Skeletal muscle cell (primary cell): ENCODE measurements at places on chromosomes 3 and 15.

DNA sequence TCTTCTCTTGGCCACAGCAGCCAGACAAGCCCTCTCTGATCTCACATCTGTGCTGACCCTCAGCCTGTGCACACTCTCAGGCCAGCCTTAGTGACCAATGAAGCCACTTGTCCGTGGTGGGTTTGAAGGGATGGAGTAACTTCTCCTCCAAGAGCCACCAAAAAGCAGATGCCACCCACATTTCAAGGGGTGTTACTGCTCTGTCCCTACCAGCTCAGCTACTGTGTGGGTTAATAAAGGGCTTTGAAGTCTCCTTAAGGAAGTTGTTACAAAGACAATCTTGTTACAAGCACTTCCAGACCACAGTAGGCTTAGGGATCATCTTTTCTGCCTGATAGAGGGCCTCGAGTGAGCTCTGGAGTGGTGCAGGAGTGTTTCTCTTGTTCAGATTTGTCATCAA lies 3.3 kb upstream of the CA12 start:
- no peak for DNase-seq

DNA sequence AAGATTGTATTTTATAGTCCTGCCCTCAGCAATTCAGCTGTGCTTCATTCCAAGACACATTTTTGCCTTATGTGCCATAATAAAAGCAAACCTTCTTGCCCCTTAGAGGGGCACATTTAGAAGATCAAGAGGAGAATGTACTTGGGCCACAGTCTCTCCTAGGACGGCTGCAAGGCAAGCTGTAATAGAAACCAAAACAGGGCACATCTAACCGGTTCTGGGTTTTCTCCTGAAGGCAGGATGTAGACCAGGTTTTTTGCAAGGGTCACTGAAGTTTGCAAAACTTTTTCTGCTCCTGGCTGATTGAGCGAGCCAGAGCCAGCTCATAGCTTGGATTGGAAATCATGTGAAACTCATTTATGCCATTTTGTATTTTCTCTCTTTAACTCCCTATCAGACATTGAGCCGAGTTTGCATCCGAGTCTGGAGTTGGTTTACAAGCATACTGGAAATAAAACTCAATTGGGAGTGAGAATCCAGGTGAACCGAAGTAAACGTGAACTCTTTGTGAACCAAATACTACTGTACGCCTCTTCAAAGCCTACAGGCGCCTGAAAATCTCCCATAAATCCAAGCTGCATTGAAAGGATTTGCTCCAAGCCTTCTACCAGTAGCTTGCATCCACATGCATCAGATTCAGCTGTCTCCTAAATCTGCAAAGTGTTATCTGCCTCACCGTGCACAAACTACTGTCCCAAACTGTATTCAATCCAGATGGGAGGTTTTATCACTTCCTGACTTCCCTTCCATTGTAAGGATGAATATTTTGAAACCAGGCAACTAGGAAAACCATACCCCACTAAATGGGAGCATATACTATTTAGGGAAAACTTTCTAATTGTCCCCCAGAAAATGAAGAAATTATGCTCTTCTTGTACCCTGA lies 60.9 kb upstream of the TSC22D2 start:
- no peak for DNase-seq

GRCh38 chr3:11136830-11137626 lies 17.3 kb upstream of the HRH1 start:
- peak; percentile 100 for DNase-seq

DNA sequence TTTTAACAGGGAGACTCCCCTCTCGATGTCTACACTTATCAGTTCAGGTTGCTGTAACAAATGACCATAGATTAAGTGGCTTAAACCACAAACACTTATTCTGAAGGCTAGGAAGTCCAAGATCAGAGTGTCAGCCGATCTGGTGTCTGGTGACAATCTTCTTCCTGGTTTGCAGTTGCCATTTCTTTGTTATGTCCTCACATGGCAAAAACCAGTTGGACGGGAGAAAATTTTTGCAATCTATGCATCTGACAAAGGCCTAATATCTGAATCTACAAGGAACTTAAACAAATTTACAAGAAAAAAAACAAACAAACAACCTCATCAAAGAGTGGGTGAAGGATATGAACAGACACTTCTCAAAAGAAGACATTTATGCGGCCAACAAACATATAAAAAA lies 116.9 kb upstream of the FOXB1 start:
- no peak for DNase-seq

- DNase-seq = no peak
Observed at GRCh38 chr15:68537097-68537496, 41.7 kb upstream of the CORO2B start.

DNA sequence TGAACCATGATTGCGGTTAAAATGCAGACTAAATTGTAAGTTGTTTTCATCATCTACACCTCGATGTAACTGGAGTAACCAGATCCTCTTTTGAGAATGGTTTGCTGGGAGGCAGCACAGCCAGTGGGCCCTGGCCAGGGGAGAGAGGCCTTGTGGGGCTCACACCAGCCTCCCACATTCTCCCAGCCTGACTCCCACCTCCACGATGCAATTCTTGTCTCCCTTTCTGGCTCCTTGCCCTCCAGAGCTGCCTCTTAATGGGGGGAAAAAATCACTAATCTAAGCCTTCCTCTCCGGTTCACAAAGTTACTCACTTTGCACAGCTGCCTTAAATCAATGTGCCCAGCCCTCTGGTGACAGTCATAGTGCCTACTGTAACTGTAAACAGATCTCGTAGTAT lies 17.9 kb upstream of the PAQR5 start:
- DNase-seq = no peak

- peak; percentile 70 for DNase-seq
Observed at GRCh38 chr3:186281176-186281575, 80.9 kb downstream of the DGKG start.

- no peak for DNase-seq
Observed at GRCh38 chr3:175007306-175007705, 148.2 kb downstream of the NAALADL2 start.

GRCh38 chr3:121698476-121698875 lies 37.8 kb upstream of the HCLS1 start:
- DNase-seq = no peak

GRCh38 chr3:64600246-64600950 lies 87.4 kb downstream of the ADAMTS9 start:
- no peak for DNase-seq

DNA sequence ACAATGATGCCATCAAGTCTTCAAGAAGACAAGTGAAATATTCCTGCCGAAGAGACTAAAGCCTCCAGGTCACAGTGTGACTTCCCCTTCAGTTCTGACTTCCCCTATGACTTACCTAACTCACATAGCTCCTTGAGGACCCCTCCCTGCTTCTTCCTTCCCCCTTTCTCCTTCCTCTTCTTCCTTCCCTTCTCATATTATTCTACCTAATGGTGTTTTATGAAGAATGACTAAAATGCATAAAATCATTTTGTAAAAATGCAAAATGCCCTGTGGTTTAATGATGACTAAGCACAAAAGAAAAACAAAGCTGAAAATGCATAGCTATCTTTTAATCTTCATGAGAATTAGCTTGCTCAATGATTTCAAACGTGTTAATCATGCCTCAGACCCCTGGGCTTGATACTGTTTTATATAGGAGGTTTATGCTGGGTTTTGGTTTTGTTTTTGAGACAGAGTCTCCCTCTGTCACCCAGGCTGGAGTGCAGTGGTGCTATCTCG lies 26.1 kb upstream of the TM4SF4 start:
- peak; percentile 18 for DNase-seq

- no peak for DNase-seq
Observed at GRCh38 chr3:374459-374858, 177.9 kb downstream of the CHL1 start.

- DNase-seq = no peak
Observed at GRCh38 chr3:119301662-119302061, 7.5 kb downstream of the ARHGAP31 start.

GRCh38 chr3:8891303-8891702 lies 72.0 kb downstream of the RAD18 start:
- DNase-seq = no peak

- no peak for DNase-seq
Observed at GRCh38 chr3:55859305-55859704, 372.2 kb upstream of the WNT5A start.

DNA sequence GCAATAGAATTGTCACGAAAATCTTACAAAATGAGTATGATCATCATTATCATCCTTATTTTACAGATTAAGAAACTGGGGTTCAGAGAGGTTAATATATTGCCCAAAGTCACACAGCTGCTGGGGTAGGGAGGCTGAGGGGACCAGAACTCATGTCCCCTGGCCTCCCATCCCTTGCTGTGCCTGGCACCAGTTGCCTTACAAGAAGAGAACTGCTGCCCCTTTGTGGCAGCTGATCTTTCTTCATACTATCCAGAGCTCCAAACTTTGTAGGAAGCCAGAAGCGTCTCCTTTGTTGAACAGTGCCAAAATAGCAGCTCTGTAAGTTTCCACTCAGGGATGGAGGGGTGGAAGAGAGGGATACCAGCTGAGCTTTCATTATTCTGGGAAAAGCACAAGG lies 236.8 kb upstream of the TBC1D5 start:
- DNase-seq = no peak

GRCh38 chr3:175326041-175326440 lies 466.9 kb downstream of the NAALADL2 start:
- DNase-seq = no peak

GRCh38 chr15:99502182-99502581 lies 63.6 kb upstream of the MEF2A start:
- no peak for DNase-seq

GRCh38 chr3:132880986-132881385 lies 157.2 kb upstream of the TMEM108 start:
- no peak for DNase-seq

GRCh38 chr15:70806992-70807712 lies 43.8 kb upstream of the UACA start:
- no peak for DNase-seq

DNA sequence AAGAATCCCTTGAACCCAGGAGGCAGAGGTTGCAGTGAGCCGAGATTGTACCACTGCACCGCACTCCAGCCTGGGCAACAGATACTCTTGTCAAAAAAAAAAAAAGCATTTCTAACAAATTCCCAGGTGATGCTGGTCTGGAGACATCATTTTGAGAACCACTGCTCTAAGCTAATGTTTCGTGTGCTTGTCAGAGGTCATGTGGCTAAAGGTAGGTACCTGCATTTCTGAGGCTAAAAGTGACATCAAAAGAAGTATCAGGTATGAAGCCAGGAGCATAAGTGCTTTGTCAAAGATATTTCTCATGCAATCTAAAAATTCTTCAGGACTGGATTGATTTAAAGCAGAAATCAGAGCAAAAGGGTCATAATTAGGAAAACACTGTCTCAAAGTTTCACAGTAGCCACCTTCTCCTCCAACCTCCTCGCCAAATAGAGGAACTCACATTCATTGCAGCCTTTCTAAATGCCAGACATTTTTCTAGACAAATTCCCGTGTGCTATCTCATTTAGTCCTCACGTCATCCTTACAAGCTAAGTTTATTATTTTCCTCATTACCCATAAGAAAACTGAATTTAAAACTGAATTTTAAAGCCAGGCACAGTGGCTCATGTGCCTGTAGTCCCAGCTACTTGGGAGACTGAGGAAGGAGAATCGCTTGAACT lies 25.7 kb upstream of the GSK3B start:
- no peak for DNase-seq

DNA sequence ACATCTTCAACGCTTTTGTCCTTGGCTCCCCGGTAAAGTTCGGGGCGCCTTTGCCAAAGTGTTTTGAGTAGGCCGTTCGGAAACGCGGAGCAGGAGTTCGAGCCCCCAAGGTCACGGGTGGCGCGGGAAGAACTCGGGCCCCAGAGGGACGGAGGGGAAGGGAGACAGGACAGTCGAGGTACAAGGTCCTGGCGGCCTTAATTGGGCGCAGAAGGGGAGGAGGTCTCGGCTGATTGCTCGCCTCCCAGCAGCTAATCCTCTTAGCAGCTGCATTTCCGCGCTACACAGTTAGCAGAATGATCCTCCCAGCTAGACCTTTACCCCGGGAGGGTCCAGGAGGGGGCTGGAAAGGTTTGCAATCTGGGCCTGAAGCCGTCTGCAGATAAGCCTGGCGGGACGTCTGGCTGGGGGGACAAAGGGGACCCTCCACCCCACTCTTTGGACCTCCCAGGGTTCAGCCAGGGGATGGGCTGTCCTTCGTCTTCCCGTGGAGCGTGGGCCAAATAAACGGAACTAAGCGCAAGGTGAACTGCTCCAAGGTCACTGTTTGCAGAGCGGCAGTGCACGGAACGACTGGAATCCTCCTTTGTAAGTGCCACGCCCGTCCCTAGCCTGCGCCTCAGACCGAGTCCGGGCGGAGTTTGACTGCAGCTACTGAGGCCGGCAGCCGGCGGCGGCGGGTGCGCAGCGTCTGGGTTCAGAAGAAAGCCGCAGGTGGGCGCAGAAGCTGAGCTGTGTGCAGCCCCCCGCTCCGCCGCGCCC lies 7.2 kb downstream of the EOMES start:
- DNase-seq = no peak

DNA sequence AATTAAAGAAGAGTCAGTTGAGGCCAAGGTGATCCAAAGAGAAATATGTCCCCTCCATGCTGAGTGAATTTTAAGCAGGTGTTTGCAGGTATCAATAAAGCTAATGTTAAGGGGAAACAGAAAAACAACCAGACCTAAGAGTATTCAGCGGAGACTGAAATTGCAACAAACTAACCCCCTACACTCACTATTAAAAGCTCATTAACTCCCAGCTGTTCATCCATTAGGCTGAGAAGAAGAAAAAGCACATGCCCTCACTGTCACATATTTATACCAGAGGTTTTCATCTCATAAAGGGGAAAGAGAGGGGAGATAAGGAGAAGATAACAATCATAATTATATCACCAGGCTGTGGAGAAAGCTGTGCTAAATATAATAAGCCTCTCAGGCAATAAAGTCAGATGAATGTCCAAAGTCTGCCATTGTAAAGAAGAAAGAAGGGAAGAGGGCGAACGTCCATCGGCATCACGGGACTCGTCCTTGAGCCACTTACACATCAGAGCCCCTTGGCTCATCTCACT lies 145.2 kb downstream of the TAFA4 start:
- no peak for DNase-seq

DNA sequence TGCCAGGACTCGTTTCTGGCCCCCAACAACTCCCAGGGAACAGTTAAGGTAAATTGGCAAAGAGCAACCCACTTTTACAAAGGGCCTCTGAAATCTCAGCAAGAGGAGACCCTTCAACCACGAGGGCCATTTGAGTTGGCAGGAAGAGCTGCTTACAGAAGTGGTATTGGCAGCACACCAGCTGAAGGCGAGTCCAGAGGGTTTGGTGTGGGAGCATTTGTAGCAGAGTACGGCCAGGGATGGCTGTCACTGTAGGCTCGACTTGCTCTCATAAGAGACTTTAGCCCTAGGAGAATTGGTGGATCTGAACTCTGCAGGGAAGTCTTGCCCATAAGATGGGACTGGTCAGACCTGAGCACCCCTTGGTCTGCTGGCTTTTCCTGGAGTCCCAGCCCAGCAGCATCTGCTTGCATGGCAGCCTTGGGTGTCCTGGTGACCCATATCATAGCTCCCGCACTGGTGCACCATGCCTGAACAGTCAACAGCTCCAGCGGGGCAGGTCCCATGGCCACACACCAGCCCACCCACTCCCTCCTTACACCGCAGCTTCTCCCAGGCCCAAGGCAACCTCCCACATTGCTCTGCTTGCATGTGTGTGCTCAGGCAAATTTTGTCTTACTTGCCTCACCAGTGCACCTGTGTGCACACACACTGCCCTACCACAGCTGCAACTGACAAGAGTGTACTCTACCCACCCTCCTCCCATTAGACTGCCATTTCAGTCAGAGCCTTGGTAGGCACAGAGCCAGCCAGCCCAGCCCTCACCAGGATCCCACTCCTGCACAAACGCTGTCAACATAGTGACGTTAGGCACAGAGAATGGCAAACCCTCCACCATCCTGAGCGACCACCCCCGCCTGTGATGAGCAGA lies 861.6 kb upstream of the DPPA4 start:
- no peak for DNase-seq

GRCh38 chr15:26294059-26294689 lies 431.0 kb upstream of the ATP10A start:
- no peak for DNase-seq

- no peak for DNase-seq
Observed at GRCh38 chr3:50168388-50168787, 13.3 kb downstream of the SEMA3F start.
